Tibial nerve (tissue), 4 donors: ENCODE measurements at places on chromosomes 7 and 10. TPM values are rescaled to one million over a fixed set of nuclear protein-coding genes. Genes with fewer than 3 reads are reported as not detected.

Gene ARHGEF35
- total RNA-seq = 4.4 TPM

Gene EPO
- total RNA-seq = not detected

Gene FUOM
- 45.3 TPM for total RNA-seq

Gene HOXA4
- 4.4 TPM for total RNA-seq

Gene SPDYE5
- total RNA-seq = not detected

Gene MRLN
- not detected for total RNA-seq

- H3K27ac ChIP-seq = no peak overlapping the region
- no peak overlapping the region for H3K4me3 ChIP-seq
- DNase-seq = no peak
- no peaks in the 10 kb centered on the region for H3K4me1 ChIP-seq
- peaks cover 4% of the 10 kb centered on the region for H3K36me3 ChIP-seq
- no peaks in the 10 kb centered on the region for H3K27me3 ChIP-seq
These were observed 10.9 kb downstream of the CTTNBP2 start for GRCh38 chr7:117862378-117862777.

- no peak for DNase-seq
- no peak overlapping the region for H3K4me3 ChIP-seq
- no peak overlapping the region for H3K27ac ChIP-seq
- no peaks in the 10 kb centered on the region for H3K4me1 ChIP-seq
These were observed 801.2 kb upstream of the ZWINT start for GRCh38 chr10:57162231-57162630.

GRCh38 chr10:74825371-74826141 lies 844 bp upstream of the KAT6B start:
- H3K4me3 ChIP-seq = peak overlapping the region; percentile 97
- H3K4me1 ChIP-seq = peaks cover 53% of the 10 kb centered on the region
- DNase-seq = peak; percentile 16
- H3K36me3 ChIP-seq = no peaks in the 10 kb centered on the region
- peak overlapping the region; percentile 95 for H3K27ac ChIP-seq

GRCh38 chr7:15972862-15973275 lies 286.4 kb upstream of the MEOX2 start:
- H3K36me3 ChIP-seq = no peaks in the 10 kb centered on the region
- H3K4me1 ChIP-seq = no peaks in the 10 kb centered on the region
- peak; percentile 24 for DNase-seq

DNA sequence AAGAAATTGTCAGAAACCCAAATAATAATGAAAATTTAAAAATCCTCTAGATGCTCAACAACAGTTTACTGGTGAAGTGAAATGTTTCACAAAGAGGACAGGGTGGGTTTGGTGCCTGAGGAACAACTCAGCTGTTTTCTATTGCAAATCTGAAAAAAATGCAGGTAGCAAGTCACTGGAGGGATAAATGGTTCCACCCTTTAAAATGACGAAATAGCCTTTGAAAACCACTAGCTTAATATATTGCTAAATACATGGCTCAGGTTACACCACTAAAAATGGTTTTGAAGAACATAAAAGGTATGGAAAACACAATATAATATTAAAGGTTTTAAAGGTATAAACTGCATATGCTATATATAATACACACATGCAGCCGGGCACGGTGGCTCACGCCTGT lies 69.5 kb downstream of the LMBR1 start:
- peaks cover 19% of the 10 kb centered on the region for H3K36me3 ChIP-seq
- no peaks in the 10 kb centered on the region for H3K4me1 ChIP-seq
- H3K4me3 ChIP-seq = no peak overlapping the region
- H3K27me3 ChIP-seq = no peaks in the 10 kb centered on the region

DNA sequence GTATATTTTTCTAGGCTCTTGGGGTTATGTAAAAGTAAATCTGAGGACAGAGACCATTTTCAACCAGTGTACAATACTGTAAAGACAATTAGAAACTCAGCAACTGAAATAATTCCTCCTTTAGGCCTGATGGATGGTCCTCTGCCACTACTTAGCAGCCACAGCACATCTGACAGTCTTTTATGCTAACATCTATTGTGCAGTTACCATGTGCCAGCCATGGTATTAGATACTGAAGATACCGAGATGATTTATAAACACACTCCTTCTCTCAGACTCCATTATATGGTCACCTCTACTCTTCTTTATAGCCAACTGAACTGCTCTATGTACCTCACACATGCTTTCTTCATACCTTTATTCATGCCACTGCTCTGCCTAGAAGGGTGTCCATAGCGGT lies 61.2 kb upstream of the CCNJ start:
- no peaks in the 10 kb centered on the region for H3K36me3 ChIP-seq
- H3K27ac ChIP-seq = no peak overlapping the region
- H3K4me3 ChIP-seq = no peak overlapping the region
- no peaks in the 10 kb centered on the region for H3K4me1 ChIP-seq
- no peak for DNase-seq

DNA sequence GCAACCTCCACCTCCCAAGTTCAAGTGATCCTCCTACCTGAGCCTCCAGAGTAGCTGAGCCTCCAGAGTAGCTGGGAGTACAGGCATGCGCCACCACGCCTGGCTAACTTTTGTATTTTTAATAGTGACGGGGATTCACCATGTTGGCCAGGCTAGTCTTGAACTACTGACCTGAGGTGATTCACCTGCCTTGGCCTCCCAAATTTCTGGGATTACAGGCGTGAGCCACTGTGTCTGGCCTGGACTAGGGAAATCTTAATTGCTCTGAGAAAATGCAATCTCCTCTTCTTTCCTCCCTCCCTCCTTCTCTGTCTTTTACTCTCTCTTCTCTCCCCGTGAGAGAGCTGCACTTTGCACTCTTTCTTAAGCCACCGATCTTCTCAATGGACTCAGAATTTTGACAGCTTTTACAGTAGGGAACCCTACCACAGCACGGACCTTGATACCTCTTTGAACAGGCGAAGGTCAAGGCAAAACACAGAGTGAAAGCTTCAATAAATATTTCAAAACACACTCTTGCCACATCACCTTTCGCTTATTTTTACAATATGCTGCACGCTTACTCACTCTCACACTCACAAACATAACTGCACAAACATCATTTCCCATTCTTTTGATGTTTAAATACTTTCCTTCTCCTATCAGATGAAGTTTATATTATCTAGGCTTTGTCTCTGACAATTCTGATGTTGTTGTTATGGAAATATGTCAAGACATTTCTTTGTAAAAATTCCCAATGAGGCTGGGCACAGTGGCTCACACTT lies 173.4 kb upstream of the NRP1 start:
- no peaks in the 10 kb centered on the region for H3K4me1 ChIP-seq
- no peak for DNase-seq
- H3K27me3 ChIP-seq = no peaks in the 10 kb centered on the region
- no peaks in the 10 kb centered on the region for H3K36me3 ChIP-seq
- no peak overlapping the region for H3K27ac ChIP-seq
- H3K4me3 ChIP-seq = no peak overlapping the region

DNA sequence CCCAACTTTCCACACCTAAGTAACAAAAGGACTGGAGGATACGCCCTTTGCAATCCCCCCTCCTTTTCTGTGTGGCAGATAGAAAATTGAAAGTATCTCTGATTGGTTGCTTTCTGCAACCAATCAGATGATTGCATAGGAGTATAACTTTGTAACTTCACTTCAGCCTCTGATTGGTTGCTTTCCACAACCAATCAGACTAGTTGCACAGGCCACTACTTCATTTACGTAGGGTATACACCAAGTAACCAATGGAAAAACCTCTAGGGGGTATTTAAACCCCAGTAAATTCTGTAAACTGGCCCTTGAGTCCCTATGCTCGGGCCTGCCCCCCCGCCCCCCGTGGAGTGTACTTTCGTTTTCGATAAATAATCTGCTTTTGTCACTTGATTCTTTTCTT lies 1080.4 kb downstream of the CNTNAP2 start:
- no peak for DNase-seq
- H3K36me3 ChIP-seq = no peaks in the 10 kb centered on the region
- H3K27ac ChIP-seq = no peak overlapping the region
- H3K4me1 ChIP-seq = no peaks in the 10 kb centered on the region

GRCh38 chr7:89077992-89078391 lies 282.5 kb upstream of the TEX47 start:
- no peaks in the 10 kb centered on the region for H3K36me3 ChIP-seq
- no peak overlapping the region for H3K4me3 ChIP-seq
- no peaks in the 10 kb centered on the region for H3K4me1 ChIP-seq
- no peak overlapping the region for H3K27ac ChIP-seq
- DNase-seq = no peak

GRCh38 chr7:96297876-96298275 lies 24.0 kb downstream of the SLC25A13 start:
- no peak for DNase-seq
- no peak overlapping the region for H3K4me3 ChIP-seq
- H3K4me1 ChIP-seq = no peaks in the 10 kb centered on the region
- H3K36me3 ChIP-seq = no peaks in the 10 kb centered on the region

- H3K27me3 ChIP-seq = no peaks in the 10 kb centered on the region
- no peak overlapping the region for H3K27ac ChIP-seq
- peaks cover 24% of the 10 kb centered on the region for H3K4me1 ChIP-seq
- no peak for DNase-seq
- no peak overlapping the region for H3K4me3 ChIP-seq
These were observed 32.7 kb downstream of the R3HCC1L start for GRCh38 chr10:98167191-98167590.

GRCh38 chr7:17307558-17307957 lies 9.1 kb downstream of the AHR start:
- H3K36me3 ChIP-seq = peaks cover 4% of the 10 kb centered on the region
- peak overlapping the region; percentile 75 for H3K27ac ChIP-seq
- peak overlapping the region; percentile 25 for H3K4me3 ChIP-seq
- no peak for DNase-seq
- H3K4me1 ChIP-seq = peaks cover 87% of the 10 kb centered on the region

- H3K4me3 ChIP-seq = no peak overlapping the region
- H3K27me3 ChIP-seq = no peaks in the 10 kb centered on the region
- H3K4me1 ChIP-seq = no peaks in the 10 kb centered on the region
- no peaks in the 10 kb centered on the region for H3K36me3 ChIP-seq
- H3K27ac ChIP-seq = peak overlapping the region; percentile 92
These were observed 30.9 kb downstream of the LAMB1 start for GRCh38 chr7:107972075-107972482.

GRCh38 chr7:90222811-90223725 lies 11.5 kb downstream of the STEAP2 start:
- DNase-seq = peak; percentile 25
- H3K4me1 ChIP-seq = no peaks in the 10 kb centered on the region
- H3K27me3 ChIP-seq = no peaks in the 10 kb centered on the region
- no peak overlapping the region for H3K4me3 ChIP-seq
- H3K36me3 ChIP-seq = no peaks in the 10 kb centered on the region

GRCh38 chr10:87734987-87735827 lies 75.5 kb downstream of the PAPSS2 start:
- no peak overlapping the region for H3K4me3 ChIP-seq
- H3K36me3 ChIP-seq = no peaks in the 10 kb centered on the region
- DNase-seq = no peak
- no peak overlapping the region for H3K27ac ChIP-seq
- H3K4me1 ChIP-seq = peaks cover 5% of the 10 kb centered on the region

DNA sequence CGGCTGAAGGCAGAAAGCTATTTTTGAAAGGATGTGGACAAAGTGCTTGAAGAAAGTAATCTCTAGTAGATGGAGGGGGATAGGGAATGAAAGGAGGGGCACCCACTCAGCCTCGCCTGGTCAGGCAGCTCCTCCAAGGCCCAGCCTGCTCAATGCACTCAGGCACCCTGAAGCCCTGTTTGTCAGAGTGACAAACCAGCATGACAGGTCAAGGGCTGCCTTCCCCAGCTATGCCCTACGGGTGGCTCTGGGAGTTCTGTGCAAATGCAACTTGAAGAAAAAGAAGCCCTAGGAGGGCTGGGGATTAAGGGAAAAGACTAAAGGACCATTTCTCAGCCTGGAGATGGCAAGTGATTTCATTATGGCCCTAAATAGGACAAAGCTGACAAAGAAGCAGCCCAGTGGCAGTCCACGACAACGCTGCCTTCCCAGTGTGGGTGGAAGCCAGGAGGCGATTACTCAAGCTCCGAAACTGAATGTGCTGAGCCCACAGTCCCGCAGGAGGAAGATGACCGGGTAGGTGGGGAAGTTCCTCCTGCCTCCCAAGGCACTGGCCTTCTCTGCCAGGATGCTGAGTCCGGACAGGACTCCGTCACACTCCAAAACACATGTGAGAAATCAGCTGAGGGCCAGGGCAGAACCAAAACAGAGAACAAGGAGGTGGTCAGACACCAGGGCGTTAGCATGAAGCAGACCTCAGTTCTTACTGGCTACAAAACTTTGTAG lies 16.3 kb downstream of the LIPA start:
- no peak overlapping the region for H3K27ac ChIP-seq
- H3K4me1 ChIP-seq = no peaks in the 10 kb centered on the region
- H3K4me3 ChIP-seq = no peak overlapping the region
- no peaks in the 10 kb centered on the region for H3K27me3 ChIP-seq

DNA sequence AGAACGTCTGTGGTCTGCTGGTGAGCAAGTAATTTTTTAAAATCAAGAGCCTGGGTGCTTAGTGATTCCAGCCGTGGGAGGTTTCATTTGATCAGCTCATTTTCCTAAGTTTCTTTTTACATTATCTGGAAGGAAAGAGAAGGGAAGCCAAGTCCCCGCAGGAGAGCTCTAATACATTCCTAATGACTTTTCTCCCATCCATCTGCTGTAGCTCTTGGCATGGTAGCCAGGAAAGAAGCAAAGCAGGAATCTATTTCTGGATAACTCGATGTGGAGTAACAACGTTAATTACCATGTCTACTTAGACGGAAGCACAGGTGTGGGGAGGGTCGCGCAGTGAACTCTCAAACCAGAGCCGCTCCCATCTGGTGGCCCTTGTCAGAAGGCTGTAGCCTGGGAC lies 121.9 kb downstream of the PAXIP1 start:
- H3K4me1 ChIP-seq = no peaks in the 10 kb centered on the region
- no peaks in the 10 kb centered on the region for H3K36me3 ChIP-seq
- H3K27ac ChIP-seq = no peak overlapping the region
- no peak overlapping the region for H3K4me3 ChIP-seq

DNA sequence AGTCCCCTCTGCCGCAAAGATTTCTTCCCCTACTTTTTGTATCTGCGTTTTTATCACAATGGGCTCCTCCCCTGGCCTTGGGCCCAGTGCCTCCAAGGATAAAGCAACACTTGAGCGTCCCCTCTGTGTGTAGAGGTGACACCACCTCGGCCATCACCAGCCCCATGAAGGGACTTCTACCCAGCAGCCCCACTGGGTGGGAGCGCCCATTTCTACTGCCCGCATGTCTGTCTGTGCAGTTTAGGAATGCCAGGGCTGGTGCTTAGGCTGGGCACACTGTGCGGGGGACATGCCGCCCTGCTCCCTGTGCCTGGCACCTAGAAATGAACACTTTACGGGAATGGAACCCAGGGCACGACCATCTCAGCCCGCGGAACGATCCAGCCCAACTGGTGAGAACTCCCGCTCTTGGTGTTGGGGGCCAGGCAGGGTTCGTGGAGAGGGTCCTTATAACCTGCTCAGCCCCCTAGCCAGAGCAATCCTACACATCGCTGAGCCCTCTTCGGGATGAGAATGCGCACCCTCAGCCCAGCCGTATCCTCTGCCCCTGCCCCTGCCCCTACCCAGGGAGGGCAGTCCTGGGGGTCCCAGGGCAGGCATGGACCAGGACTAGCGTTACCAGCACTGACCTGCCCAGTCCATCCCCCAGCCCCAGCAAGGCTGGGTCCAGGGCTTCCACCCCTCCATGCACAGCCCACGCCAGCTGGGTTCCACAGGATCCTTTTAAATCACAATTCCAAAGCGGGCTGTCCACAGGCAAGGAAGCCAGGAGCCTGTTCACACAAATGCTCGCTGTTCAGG lies 12.8 kb downstream of the CRYGN start:
- H3K27ac ChIP-seq = peak overlapping the region; percentile 59
- peaks cover 48% of the 10 kb centered on the region for H3K4me1 ChIP-seq
- H3K36me3 ChIP-seq = no peaks in the 10 kb centered on the region
- no peak for DNase-seq
- H3K4me3 ChIP-seq = no peak overlapping the region
- H3K27me3 ChIP-seq = no peaks in the 10 kb centered on the region
